ENCODE measurements at places on chromosomes 2 and 18.

DNA sequence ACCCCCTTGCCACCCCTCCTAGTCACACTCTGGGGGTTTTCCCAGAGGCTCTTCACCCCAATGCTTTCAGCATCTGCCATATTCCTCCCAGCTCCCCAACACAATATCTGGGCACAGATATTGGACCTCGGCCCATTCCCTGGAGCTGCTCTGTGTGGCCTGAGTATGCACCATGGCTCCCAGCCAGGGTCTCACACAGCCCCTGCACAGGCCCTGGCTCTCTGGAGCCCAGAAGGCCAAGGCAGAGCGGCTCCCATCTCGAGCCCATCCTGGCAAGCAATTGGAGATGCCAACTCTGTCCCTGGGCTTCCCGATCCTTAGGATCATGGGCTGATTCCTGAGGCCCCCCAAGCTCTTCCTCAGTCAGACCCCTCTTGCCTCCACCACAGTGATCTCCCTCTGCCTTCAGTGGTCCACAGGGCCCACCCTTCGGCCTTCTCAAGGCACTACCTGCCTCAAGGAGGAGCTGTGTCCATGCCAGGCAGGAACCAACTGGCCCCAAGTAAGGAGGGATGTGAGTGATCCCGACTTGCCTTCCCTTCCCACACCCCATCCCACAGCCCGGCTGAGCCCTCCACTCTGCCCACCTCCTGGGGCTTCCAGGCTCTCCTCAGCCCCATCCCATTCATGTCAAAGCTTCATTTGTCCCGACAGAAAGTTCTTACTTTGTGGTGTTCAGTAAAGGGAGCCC, 62.7 kb downstream of the ADD2 start:
- no peak overlapping the region for H3K4me3 ChIP-seq
- H3K27me3 ChIP-seq, result no peaks in the 10 kb centered on the region
- no peak for DNase-seq
- H3K4me1 ChIP-seq, result no peaks in the 10 kb centered on the region
- no peaks in the 10 kb centered on the region for H3K36me3 ChIP-seq
- no peak overlapping the region for H3K27ac ChIP-seq

DNA sequence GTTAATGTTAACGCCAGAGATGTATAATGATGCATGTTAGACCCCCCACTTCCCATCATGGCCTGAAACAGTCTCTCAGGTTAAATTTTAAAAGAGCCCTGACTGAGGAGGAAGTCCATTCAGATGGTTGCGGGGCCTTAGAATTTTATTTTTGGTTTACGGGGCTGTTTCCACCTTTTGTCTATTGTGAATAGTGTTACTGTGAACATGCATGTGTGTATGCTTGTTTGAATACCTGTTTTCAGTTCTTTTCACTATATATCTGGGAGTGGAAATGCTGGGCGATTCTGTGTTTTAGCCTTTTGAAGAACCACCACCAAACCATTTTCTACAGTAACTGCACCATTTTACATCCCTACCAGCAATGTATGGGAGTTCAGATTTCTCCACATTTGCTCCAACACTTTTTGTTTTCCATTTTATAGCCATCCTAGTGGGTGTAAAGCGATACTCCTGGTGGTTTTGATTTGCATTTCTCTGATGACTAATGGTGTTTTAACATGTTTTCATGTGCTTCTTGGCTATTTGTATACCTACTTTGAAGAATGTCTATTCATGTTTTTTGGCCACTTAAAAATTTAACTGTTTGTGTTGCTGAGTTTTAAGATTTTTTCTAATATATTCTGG, 133.0 kb downstream of the MYO3B start:
- H3K27ac ChIP-seq, result no peak overlapping the region
- no peak for DNase-seq
- H3K4me3 ChIP-seq, result no peak overlapping the region
- no peaks in the 10 kb centered on the region for H3K4me1 ChIP-seq
- no peaks in the 10 kb centered on the region for H3K36me3 ChIP-seq

GRCh38 chr2:134875309-134875708, 36.9 kb downstream of the ACMSD start:
- no peak overlapping the region for H3K4me3 ChIP-seq
- H3K27ac ChIP-seq, result no peak overlapping the region
- H3K4me1 ChIP-seq, result no peaks in the 10 kb centered on the region
- DNase-seq, result no peak
- no peaks in the 10 kb centered on the region for H3K27me3 ChIP-seq
- H3K36me3 ChIP-seq, result no peaks in the 10 kb centered on the region

GRCh38 chr2:159996792-159997546, 65.4 kb downstream of the PLA2R1 start:
- H3K27ac ChIP-seq, result no peak overlapping the region
- H3K27me3 ChIP-seq, result no peaks in the 10 kb centered on the region
- no peak for DNase-seq
- no peaks in the 10 kb centered on the region for H3K4me1 ChIP-seq

GRCh38 chr2:40680547-40680946, 228.7 kb upstream of the SLC8A1 start:
- H3K27me3 ChIP-seq, result no peaks in the 10 kb centered on the region
- DNase-seq, result no peak

GRCh38 chr2:33498291-33498956, 22.0 kb downstream of the RASGRP3 start:
- H3K4me3 ChIP-seq, result no peak overlapping the region
- no peak for DNase-seq
- H3K27ac ChIP-seq, result no peak overlapping the region
- no peaks in the 10 kb centered on the region for H3K27me3 ChIP-seq
- no peaks in the 10 kb centered on the region for H3K36me3 ChIP-seq

GRCh38 chr2:187372213-187372612, 75.8 kb downstream of the CALCRL start:
- H3K4me1 ChIP-seq, result no peaks in the 10 kb centered on the region
- H3K27me3 ChIP-seq, result no peaks in the 10 kb centered on the region
- H3K27ac ChIP-seq, result no peak overlapping the region
- no peak for DNase-seq
- H3K36me3 ChIP-seq, result no peaks in the 10 kb centered on the region

DNA sequence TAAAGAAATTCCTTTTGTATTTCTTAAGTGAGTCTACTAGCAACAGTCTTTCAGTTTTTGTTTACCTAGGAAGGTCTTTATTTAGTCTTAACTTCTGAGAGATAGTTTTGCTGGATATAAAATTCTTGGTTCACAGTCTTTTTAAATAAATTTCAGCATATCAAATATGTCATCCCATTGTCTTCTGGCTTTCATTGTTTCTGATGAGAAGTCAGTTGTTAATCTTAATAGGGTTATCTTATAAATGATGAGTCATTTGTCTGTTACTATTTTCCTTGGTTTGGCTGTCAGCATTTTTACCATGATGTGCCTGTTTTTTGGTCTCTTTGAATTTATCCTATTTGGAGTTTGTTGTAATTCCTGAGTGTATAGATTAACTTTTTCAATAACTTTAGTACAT, 129.3 kb downstream of the FAM210A start:
- H3K27ac ChIP-seq, result no peak overlapping the region
- no peaks in the 10 kb centered on the region for H3K4me1 ChIP-seq
- H3K36me3 ChIP-seq, result no peaks in the 10 kb centered on the region
- H3K27me3 ChIP-seq, result no peaks in the 10 kb centered on the region
- DNase-seq, result no peak

DNA sequence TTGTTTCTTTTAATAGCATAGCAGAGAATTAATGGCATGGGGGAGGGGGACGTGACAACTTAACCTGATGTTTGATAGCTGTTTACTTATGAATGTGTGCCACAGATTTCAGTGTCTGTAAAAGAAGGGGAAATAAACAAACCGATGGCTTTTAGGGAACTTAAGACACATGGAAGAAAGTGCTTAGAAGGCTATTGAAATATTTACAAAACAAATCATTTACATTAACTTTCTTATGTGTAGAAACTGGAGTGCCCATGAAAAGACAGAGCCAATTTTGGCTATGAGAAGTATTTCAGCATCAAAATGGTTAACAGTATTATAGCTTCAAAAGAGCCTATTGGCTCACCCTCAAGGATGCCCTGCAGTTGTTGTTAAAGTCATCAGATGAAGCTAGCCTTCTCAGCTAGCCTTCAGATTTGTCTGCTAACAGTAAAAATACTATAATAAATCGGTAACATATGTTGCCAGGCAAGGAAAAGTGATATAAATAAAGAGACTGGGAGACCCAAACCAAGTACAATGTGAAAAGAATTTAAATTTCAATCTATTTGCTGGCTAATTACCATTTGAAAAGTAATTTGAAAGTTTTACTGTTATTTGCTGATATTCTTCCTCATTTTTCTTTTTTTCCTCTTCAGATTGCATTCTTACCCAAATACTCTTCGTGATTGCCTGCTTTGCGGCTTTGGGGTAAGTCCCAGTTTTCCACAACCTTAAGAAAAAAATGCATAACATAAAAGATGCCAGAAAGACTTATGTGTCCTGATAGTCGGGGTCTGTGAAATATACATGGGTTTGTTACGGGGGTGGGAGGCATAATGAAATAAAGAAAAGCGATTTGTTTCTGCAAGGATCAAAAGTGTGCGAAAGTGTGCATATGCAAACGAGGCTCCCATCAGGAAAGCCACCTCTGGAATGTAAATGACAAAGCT, 256.4 kb downstream of the MEIS1 start:
- no peaks in the 10 kb centered on the region for H3K36me3 ChIP-seq
- no peaks in the 10 kb centered on the region for H3K4me1 ChIP-seq
- H3K27ac ChIP-seq, result no peak overlapping the region
- DNase-seq, result no peak
- no peak overlapping the region for H3K4me3 ChIP-seq

- H3K36me3 ChIP-seq, result no peaks in the 10 kb centered on the region
- no peak overlapping the region for H3K4me3 ChIP-seq
- DNase-seq, result no peak
- no peaks in the 10 kb centered on the region for H3K27me3 ChIP-seq
- H3K4me1 ChIP-seq, result no peaks in the 10 kb centered on the region
- H3K27ac ChIP-seq, result no peak overlapping the region
Measured at GRCh38 chr18:24627644-24628315, 167.3 kb downstream of the HRH4 start.

GRCh38 chr2:232288489-232289030, 90.0 kb upstream of the ALPP start:
- peaks cover 6% of the 10 kb centered on the region for H3K4me1 ChIP-seq
- no peak for DNase-seq
- no peak overlapping the region for H3K4me3 ChIP-seq
- H3K27ac ChIP-seq, result no peak overlapping the region

GRCh38 chr2:172172513-172173173, 69.9 kb upstream of the DLX2 start:
- no peaks in the 10 kb centered on the region for H3K27me3 ChIP-seq
- H3K36me3 ChIP-seq, result no peaks in the 10 kb centered on the region
- peak; percentile 78 for DNase-seq
- H3K4me1 ChIP-seq, result peaks cover 2% of the 10 kb centered on the region

GRCh38 chr2:30741576-30741975, 65.7 kb downstream of the CAPN13 start:
- no peak overlapping the region for H3K27ac ChIP-seq
- no peaks in the 10 kb centered on the region for H3K36me3 ChIP-seq
- no peaks in the 10 kb centered on the region for H3K4me1 ChIP-seq
- DNase-seq, result no peak

DNA sequence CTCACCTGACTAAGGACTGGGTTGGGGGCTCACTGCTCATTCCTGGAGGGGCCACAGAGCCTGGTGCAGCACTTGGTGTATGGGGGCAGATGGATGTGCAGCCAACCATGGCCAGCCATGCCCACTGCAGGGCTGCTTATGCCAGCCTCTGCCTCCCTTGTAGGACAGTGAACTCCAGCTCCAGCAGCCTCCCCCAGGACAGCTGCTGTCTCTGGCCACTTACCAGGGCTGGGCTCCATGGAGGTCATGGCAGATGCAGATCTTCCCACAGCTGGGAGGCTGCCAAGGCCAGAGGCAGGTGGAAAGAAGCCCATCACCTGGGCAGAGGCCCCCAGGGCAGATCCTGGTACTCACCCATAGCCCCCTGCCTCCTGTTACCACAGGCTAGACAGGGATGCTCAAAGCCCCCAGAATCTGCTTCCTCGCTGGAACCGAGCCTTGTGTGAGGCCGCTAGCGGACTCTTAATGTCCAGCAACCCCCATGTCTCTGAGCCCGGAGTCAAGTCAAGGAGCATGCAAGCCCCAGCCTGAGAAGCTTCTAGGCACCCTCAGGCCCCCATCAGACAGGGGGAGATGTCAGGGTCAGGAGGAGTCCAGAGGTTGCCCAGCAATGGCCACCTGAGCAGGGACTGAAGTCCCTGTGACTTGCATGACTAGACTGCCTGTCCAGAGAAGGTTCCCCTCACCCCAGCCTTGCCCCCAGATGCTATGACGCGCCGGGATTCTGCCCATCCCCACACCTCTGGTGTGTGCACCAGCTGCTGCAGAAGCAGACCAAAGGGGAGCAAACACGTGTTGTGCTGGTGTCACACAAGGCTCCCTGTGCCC, 123.6 kb downstream of the TWIST2 start:
- H3K36me3 ChIP-seq, result no peaks in the 10 kb centered on the region
- no peak overlapping the region for H3K4me3 ChIP-seq
- H3K27ac ChIP-seq, result no peak overlapping the region
- no peaks in the 10 kb centered on the region for H3K4me1 ChIP-seq
- no peak for DNase-seq
- no peaks in the 10 kb centered on the region for H3K27me3 ChIP-seq

GRCh38 chr2:105445498-105445897, 46.6 kb upstream of the FHL2 start:
- no peaks in the 10 kb centered on the region for H3K27me3 ChIP-seq
- no peak overlapping the region for H3K4me3 ChIP-seq
- no peaks in the 10 kb centered on the region for H3K36me3 ChIP-seq

- no peaks in the 10 kb centered on the region for H3K36me3 ChIP-seq
- no peak for DNase-seq
- H3K4me3 ChIP-seq, result no peak overlapping the region
- no peaks in the 10 kb centered on the region for H3K27me3 ChIP-seq
- H3K4me1 ChIP-seq, result peaks cover 2% of the 10 kb centered on the region
Measured at GRCh38 chr2:119352357-119352756, 14.3 kb downstream of the C2orf76 start.

- no peak overlapping the region for H3K4me3 ChIP-seq
- H3K27ac ChIP-seq, result no peak overlapping the region
- no peaks in the 10 kb centered on the region for H3K27me3 ChIP-seq
- DNase-seq, result no peak
- H3K4me1 ChIP-seq, result no peaks in the 10 kb centered on the region
Measured at GRCh38 chr18:48702346-48703027, 163.7 kb downstream of the CTIF start.

- H3K27me3 ChIP-seq, result no peaks in the 10 kb centered on the region
- H3K27ac ChIP-seq, result no peak overlapping the region
- H3K36me3 ChIP-seq, result 0 out of 2 replicates have a peak, but pooled peaks cover 9% of the 10 kb centered on the region
- DNase-seq, result no peak
- H3K4me1 ChIP-seq, result no peaks in the 10 kb centered on the region
Measured at GRCh38 chr2:97761192-97761591, 47.8 kb downstream of the ZAP70 start.

DNA sequence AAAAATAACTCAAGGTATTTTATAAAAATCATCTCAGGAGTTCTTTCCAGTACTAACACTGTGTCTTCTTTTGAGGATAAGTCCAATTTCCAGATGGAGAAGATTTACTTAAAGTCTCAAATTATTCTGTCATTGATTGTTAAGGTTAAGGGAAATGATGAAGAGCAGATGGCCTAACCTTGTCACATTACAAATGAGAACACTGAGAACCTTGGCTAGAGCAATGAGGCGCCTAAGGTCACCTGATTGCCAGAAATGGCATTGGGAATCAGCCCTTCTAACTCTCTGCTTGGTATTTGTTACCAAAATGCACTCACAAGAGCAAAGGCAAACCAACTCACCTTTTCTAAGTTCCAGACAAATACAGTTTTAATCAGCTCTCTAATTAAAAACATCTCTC, 835.1 kb downstream of the RNF144A start:
- DNase-seq, result no peak
- no peak overlapping the region for H3K27ac ChIP-seq
- no peaks in the 10 kb centered on the region for H3K27me3 ChIP-seq
- H3K4me3 ChIP-seq, result no peak overlapping the region
- no peaks in the 10 kb centered on the region for H3K4me1 ChIP-seq
- no peaks in the 10 kb centered on the region for H3K36me3 ChIP-seq

Measured in iPS DF 6.9 (cell line).